SK-N-MC (cell line): ENCODE measurements at places on chromosomes 7 and 10.

DNA sequence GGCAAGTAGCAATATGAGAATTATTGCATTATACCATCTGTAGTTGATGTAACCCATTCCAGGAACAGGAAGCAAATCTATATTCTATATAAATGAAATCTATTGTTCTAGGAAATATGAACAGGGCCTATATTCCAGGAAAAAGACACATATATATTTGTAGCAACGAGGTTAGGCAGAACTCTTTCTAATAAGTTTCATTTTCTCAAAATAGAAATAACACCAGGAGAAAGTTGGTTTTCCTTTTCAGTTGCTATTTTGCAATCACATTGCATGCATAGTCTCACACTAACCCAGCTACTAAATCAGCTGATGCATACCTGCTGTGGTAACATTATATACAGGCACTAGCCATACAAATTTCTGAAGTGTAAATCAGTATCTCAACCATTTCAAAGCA is 6.2 kb upstream of the IFIT2 start:
- no peak for DNase-seq

- DNase-seq: no peak
Measured at GRCh38 chr7:41732843-41733306, 30.0 kb upstream of the INHBA start.

DNA sequence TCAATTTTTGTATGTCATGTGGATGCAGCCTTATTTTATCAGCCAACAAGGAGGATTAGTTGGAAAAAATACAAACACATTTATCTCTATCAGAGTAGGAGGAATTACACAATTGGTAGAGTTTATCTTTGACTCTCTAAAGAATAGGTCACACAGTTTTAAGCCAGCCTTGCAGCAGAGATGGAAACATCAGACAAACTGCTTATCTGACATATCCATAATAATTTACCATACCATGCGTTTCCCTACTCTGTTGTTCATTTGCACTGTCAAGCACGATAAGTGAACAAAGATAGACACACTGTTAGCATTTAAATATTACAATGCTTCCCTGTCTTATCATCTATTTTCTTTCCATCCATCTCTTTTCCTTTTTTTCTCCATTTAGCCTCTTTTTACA is 283.7 kb upstream of the SMIM30 start:
- DNase-seq: no peak

DNA sequence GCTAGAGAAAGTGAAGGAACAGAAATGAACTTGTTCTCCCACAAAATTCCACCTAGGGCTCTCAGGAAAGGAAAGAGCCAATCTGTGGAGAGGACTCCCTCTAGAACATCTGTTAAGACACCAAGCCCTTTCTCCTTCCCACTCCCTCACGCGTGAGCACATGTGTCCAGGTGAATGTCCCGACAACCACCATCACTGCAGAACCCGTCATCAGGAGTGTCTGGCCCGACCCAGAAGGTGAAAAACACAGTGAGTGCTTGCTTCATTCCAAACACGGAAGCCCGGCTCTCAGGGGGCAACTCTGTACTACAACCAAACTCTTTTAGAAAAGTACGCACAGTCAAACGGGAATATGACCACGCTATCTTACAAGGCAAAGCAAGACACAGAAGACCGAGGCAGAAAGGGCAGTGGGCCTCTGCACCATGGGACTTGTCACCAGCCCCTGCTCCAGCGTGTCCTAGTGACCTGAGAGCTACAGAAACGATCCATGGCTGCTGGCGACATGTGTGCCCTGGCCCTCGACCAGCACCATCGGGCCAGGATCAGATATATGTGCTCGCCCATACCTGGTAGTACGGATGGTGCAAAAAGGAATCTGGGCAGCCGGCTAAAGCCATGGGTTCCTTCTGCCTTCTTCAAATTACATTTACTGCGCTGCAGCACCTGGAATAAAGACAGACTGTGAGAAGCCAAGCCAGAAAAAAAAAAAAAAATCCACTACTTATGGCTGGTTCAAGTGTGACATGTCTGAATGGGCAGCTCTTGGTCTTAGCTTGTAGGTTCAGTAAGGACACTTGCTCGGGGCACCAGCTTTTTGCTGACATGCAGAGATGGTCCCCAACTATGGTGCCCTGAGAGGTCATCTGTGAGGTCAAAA is 50.8 kb downstream of the GRB10 start:
- no peak for DNase-seq

GRCh38 chr7:105315357-105315756 is 73.4 kb downstream of the SRPK2 start:
- DNase-seq: no peak

DNA sequence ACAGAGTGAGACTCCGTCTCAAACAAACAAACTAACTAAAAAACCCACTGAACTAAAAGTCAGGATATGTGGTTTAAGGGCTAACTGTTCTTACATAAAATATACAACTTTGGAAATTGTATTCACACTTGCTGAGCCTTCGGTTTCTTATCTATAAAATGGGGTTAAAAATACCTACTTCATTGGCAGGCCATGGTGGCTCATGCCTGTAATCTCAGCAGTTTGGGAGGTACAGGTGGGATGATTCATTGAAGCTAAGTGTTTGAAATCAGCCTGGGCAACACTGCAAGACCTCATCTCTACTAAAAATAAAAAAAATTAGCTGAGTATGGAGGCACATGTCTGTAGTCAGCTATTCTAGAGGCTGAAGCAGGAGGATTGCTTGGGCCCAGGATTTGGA is 115.4 kb upstream of the KLF6 start:
- no peak for DNase-seq

- DNase-seq: no peak
Measured at GRCh38 chr7:41069635-41070034, 633.3 kb downstream of the INHBA start.

- DNase-seq: no peak
Measured at GRCh38 chr10:80199828-80200227, 5.5 kb downstream of the ANXA11 start.

GRCh38 chr10:111784436-111784835 is 399.1 kb downstream of the GPAM start:
- no peak for DNase-seq

DNA sequence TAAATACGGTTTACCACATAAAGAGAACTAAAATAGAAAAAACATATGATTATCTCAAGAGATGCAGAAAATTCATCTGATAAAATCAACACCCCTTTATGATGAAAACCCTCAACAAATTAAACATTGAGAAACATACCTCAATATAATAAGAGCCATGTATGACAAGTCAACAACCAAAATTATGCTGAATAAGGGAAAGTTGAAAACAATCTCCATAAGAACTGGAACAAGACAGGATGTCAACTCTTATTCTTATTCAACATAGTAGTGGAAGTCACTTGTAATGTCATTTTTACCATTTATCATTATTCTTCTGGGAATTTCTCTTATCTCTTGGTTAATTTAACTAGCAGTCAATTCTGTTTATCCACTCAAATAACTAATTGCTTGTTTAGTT is 79.0 kb downstream of the PCDH15 start:
- DNase-seq: no peak

DNA sequence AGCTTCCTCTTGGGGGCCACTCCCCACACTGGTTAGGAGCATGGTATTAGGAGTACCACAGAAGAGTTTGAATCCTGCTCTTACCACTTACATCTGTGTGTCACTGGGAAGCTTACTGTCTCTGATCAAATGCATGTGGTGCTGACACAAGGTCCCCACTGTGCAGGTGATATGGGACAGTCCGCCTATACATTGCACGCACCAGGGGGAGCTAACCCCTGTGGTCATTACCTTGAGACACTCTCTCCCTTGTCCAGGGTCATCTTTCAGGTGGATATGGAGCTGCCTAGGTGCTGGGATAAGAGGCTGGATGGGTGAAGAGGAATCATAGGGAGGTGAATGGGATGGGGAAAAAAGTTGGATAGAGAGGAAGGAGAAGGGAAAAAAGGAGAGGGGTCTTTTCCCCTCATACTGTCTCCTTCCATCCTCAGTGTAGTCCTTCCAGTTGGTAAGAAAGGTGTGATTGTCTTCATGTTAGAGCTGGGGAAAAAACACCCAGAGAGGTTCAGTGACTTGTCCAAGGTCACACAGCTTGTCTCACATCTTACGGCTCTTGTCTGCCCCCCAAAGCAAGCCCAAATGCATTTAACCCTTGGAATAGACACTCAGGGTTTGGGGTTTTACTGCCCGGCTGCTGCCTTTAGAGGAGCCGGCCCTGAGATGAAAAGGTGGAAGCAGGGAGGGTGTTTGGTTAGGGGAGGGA is 125.9 kb downstream of the CDH23 start:
- no peak for DNase-seq

DNA sequence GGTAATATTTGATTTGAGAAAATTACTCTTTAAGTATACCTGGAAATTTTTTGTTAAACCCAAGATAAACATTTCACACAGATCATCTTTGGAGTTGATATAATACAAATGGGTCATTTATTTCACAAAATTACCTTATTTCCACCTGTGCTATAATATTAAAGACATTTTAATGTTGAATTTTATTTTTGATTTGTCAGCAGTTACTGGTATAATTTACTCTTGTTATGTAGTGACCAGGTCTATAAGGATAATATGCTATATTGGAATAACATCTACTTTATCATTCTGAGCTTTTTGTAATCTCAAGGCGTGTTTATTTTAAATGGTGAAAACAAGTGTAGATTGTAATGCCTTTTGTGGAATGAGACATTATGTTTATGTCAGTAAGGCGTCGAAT is 26.6 kb downstream of the PRKAR2B start:
- no peak for DNase-seq

DNA sequence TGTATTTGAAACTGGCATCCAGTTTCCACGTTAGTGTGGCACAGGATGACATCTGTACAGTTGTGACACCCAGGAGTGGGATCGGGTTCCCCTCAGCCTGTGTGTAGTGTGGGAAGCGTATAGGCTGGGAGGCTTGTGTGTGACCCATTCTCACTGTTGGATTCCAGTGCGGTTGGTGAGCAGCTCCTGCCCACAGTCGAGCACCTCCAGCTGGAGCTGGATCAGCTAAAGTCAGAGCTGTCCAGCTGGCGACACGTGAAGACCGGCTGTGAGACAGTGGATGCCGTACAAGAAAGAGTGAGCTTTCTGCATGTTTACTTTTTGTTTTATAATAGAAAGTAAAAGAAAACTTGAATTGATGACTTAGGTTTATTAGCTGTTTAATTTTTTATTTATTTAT is 18.7 kb upstream of the GET4 start:
- DNase-seq: no peak

DNA sequence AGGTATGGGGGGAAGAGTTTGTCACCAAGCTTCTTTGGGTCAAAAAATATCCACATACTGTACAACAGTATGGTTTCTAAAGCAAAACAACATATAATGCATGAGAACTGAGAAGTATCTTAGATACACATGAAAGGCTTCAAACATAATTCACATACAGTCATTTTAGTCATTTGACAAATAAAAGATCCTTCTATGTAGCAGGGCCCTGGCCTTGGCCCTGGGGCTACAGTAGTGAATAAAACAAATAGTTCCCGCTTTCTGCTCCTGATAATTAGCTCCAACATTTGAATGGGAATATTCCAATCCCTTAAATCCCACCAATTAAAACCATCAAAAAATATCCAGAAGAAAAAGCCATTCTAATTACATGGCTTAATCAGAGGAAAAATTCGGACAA is 51.3 kb downstream of the MALSU1 start:
- no peak for DNase-seq
